Hematopoietic multipotent progenitor cell treated with erythropoietin and hydrocortisone succinate and interleukin-3 and kit ligand, for 6 days (in vitro differentiated cells): ENCODE measurements at places on chromosomes 13 and 19.

- DNase-seq: no peak
Observed at GRCh38 chr13:49030213-49030612, 54.5 kb downstream of the FNDC3A start.

DNA sequence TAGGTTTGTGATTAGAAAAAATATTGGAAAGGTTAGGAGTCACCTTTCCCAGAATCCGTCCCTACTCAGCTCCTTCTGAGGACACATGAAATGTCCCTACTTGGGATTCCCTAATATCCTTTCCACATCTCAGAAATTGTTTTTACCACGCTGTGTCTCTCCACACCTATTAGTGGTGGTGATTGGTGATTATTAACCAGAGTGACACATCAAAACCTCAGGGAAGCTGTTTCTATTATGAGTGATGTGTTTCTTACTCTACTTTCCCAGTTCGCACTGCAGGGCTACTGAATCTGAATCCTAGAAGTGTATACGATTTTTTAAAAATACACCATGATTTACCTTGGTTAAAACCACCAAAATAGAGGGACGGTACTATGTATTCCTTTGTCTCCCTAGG is 460.8 kb downstream of the TBC1D4 start:
- no peak for DNase-seq

DNA sequence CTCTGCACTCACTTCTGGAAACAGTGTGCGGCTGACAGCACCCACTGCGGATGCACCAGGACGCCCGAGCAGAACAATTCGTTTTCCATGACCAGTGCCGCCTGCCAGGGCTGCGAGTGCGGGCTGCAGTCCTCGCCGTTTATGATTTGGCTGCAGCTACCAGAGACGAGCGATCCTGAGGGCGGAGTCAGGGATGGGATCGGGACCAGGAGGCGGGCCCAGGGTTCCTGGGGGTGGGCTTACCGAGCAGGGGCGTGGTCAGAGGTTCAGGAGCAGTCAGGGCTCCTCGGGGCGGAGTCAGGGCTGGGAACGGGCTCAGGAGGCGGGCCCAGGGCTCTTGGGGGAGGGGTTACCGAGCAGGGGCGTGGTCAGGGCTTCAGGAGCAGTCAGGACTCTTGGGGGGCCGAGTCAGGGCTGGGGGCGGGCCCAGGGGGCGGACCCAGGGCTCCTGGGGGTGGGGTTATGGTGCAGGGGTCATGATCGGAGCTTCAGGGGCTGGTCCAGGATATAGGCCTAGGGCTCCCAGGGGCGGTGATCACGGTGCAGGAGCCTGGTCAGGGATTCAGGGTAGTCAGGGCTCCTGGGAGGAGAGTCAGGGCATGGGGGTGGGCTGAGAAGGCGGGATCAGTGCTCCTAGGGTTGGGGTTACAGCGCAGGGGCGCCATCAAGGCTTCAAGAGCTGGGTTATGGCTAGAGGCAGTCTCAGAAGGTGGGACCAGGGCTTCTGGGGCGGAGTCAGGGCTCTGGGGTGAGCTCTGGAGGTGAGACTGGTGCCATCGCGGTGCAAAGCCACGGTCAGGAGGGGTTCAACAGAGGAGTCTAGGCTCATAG is 1.7 kb downstream of the KLK4 start:
- peak; percentile 70 for DNase-seq

GRCh38 chr13:23778879-23779278 is 110.3 kb downstream of the MIPEP start:
- DNase-seq: no peak

DNA sequence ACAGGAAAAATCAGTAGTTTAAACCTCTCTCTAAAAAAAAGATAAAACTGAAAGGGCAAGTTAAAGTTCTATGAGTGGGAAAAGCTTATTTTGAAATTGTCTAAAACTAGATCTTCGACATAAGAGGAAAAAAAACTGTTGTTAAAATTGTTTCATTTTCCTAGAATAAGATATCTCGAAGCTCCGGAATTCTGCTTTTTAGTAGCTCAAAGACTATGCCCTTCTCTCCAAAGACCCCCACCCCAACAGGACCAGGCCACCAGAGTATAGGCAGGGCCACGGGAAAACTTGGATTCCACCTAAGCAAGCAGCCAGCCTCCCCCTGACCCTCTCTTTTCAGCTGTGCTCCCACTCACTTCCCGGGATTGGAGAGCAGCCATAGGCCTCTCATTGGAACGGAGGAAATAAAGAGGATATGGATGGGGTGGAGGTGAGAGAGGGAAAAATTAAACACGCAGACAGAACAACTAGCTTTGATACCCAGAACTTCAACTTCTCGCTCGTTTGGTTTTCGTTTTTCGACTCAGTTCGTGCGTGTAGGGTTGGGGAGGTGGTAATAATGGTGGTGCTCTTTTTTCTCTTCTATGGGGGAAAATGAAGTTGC is 3.0 kb downstream of the POU4F1 start:
- DNase-seq: no peak

DNA sequence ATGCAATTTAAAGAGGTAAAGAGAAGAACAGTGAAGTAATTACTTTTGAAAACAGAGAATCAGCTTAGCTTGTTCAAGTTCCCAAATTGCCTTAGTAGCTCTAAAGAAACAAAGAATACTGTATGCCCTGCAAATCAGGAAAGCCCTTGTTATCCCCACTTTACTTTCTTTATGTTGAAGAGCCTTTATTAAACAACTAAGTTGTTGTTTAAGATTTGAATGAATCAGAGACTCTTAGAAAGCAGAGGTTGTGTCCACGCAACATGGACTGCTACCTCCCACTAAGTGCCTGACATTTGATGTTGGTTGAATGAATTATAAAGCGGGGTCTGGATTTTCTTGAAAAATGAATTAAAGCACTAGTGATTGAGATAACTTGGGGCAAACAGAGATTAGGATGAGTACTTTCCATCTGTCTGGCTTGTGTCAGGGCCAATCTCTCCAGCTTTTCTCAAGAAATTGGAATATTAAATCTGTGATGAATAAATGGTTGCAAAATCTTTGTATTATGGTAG is 214.7 kb downstream of the POSTN start:
- no peak for DNase-seq

- DNase-seq: no peak
Observed at GRCh38 chr13:85724546-85725432, 74.4 kb downstream of the SLITRK6 start.

DNA sequence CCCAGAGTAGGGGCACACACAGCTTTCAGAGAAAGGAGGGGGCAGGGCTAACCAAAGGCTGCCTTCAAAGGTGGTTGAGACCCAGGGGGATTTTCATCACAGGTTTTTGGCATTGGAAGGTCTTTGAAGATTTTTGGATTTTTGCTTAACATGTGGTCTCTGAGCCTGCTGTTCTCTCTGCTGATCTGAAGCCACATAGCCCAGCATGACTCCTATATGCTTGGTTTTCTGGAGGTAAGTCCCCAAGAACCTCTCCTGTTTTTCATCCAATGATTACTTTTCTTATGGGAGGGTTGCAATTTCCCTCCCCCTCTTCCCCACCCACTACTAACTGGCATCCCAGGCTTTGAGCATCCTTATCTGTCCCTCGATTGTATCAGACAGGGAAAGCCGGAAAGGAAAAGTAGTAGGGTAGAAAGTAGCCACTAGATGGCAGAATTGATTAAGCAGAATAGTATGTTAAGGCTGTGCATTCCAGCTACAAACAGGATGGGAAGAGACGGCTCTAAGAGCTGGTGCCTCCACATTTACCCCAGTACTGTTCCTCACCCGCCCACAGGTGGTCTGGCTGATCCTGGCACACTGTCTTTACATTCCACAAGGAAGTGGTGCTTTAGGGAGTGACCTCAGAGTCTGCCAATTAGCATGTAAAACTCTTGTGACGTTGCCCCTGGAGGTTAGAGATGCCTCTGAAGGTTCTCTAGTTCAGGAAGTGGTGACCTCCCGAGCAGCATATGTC is 218.9 kb upstream of the EDNRB start:
- DNase-seq: peak; percentile 77

- peak; percentile 96 for DNase-seq
Observed at GRCh38 chr13:40681341-40682146, 15.1 kb upstream of the FOXO1 start.

GRCh38 chr13:33045851-33046592 is 29.8 kb downstream of the KL start:
- DNase-seq: no peak

GRCh38 chr19:34733266-34733745 is 737 bp upstream of the ZNF181 start:
- peak; percentile 88 for DNase-seq

DNA sequence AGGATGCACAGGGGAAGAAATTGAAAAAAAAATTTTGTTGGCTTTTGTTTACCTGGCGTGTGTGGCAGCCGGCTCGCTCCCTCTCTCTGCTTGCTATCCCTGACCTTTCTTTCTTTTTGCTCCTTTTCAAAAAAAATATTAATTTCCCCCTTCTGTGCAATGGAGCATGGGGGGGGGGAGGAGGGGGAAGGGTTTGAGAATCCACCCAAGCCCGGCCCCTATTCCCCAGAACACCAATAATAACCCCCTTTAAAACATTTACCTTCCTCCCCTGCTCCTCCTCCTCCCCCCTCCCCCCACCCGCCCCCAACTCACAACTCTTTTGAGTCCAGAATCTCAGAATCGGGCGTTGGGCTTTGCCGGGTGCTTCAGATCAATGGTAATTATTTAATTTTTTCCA is 28.4 kb downstream of the NFIX start:
- DNase-seq: no peak

GRCh38 chr19:39483141-39483540 is 2.5 kb downstream of the TIMM50 start:
- no peak for DNase-seq

- no peak for DNase-seq
Observed at GRCh38 chr13:113654175-113654560, 3.8 kb downstream of the ATP4B start.

- no peak for DNase-seq
Observed at GRCh38 chr13:106354961-106355360, 180.5 kb downstream of the EFNB2 start.

GRCh38 chr19:51641648-51642047 is 5.0 kb downstream of the SIGLEC14 start:
- DNase-seq: no peak

GRCh38 chr13:44118881-44119280 is 239.2 kb downstream of the LACC1 start:
- no peak for DNase-seq

- peak; percentile 18 for DNase-seq
Observed at GRCh38 chr13:97241761-97242160, 19.6 kb downstream of the MBNL2 start.

- DNase-seq: no peak
Observed at GRCh38 chr19:13420780-13421179, 85.5 kb downstream of the CACNA1A start.

GRCh38 chr19:9622531-9622930 is 1.5 kb upstream of the ZNF561 start:
- DNase-seq: no peak
